ENCODE measurements at places on chromosomes 16 and 17.

- DNase-seq = no peak
Observed at GRCh38 chr16:69490707-69491324, 66.4 kb downstream of the CYB5B start.

- DNase-seq = no peak
Observed at GRCh38 chr17:520447-521182, 168.0 kb upstream of the RPH3AL start.

DNA sequence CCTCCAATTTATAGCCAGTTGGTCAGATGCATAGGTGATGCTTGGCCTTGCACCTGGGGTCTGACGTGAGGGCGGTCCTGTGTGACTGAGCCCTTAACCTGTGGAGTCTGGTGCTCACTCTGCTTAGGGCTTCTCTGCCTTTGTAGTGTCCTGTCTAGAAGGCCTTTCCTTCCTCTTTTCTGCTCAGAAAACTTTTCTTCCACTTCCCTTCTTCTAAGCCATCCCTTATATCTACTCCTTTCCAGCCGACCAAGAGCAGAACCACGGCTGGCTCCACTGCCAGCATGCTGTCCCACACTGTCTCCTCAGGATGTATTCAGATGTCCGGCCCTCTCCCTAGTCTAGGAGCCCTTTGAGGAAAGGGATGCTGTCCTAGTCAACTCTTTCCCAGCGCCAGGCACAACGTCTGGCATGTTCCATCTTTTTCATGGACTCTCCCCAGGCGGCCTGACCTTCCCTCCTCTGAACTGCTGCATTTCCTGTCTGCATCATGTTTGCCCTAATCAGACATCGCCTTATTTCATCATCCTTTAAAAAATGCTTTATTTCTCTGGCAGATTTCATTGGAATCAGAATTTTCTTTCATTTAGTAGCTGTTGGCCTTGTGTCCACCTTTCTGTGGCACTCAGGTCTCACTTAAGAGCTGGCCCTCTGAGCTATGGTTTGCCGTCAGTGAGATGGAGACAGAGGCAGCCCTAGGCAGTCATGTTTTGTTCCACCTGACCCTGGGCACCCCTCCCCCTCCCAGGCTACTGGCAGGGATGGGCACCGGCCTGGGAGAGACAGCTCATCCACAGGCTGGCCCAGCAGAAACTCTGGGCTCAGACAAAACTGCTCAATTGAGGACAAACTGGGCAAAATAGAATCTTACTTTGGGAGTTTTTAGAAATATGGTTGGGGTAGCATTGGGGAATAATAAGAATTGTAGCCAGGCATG lies 15.5 kb upstream of the BRCA1 start:
- DNase-seq = no peak

GRCh38 chr16:8722025-8722348 lies 47.6 kb downstream of the ABAT start:
- no peak for DNase-seq

GRCh38 chr17:77700165-77700881 lies 258.2 kb upstream of the TNRC6C start:
- no peak for DNase-seq

- peak; percentile 43 for DNase-seq
Observed at GRCh38 chr16:57084257-57084770, 8.1 kb upstream of the CPNE2 start.

Measured in stimulated activated CD8-positive, alpha-beta memory T cell treated with anti-CD3 and anti-CD28 coated beads, Interleukin-15, amount 100 ng/mL, for 4 hours (primary cell).